ENCODE measurements at places on chromosomes 3 and 15.

DNA sequence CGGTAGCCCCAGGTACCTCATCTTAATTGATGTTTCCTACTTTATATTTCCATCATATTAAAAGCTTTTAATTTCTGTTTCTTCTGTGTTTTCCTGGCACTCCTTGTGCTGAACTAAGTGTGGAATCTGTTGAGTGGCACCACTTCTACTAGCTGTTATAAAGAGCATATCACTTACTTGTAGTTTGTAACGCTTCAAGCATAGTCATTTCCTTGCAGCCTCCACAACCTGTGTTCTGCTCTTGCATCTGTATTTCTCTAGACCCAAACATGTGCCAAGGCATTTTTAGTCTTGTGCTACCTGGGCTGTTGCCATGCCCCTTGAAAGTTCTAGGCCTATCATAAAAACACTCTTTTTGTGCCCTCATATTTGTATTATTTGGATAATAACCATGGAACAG is 16.0 kb downstream of the ZNF654 start:
- no peak for DNase-seq

- no peak for DNase-seq
Observed at GRCh38 chr3:38600551-38600950, 48.9 kb downstream of the SCN5A start.

DNA sequence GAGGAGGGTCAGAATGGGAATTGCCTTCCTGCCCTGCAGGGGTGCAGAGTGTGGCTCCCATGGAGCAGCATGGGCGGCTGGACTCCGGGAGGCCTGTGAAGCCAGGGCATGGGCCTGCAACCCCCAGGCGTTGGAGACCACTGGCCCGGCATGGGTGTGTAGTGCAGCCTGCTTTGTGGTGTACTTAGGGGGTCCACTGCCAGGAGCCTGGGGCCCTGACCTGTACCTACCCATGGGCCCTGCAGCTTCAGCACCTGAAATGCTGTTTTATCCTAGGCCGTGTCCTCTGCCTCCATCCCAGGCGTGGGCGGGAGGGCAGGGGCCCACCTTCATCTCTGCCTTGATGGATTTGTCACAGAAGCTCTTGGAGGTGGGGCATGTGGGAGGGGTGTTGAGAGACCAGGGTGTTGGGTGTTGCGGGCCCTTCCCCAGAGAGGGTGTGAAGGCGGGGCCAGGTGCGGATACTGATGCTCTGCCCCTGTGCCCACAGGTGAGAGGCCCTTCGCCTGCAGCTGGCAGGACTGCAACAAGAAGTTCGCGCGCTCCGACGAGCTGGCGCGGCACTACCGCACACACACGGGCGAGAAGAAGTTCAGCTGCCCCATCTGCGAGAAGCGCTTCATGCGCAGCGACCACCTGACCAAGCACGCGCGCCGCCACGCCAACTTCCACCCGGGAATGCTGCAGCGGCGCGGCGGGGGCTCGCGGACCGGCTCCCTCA is 45.0 kb downstream of the KLF13 start:
- DNase-seq, result no peak

GRCh38 chr3:31934866-31935265 is 46.2 kb downstream of the OSBPL10 start:
- DNase-seq, result no peak

GRCh38 chr15:90547540-90547939 is 17.8 kb downstream of the CRTC3 start:
- no peak for DNase-seq

GRCh38 chr3:152050903-152051302 is 177.5 kb downstream of the SUCNR1 start:
- no peak for DNase-seq

DNA sequence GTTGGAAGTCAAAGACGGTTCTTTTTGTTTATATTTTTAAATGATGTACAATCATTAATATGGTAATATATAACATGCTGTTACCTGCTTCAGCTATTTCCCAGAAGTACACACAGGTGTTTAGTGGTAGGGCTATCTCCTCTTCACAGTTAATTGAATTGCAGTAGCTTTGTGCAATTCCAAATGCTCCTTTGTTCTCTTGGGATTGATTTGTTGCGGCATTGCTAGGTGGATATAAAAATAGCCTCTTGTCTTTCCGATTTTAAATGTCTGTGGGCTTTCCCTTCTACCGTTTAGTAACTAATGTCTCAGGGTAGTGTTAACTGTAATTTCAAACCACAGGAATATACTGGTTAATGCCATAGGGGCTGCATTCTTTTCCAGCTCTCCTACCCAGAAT is 307.6 kb upstream of the SLITRK3 start:
- no peak for DNase-seq

DNA sequence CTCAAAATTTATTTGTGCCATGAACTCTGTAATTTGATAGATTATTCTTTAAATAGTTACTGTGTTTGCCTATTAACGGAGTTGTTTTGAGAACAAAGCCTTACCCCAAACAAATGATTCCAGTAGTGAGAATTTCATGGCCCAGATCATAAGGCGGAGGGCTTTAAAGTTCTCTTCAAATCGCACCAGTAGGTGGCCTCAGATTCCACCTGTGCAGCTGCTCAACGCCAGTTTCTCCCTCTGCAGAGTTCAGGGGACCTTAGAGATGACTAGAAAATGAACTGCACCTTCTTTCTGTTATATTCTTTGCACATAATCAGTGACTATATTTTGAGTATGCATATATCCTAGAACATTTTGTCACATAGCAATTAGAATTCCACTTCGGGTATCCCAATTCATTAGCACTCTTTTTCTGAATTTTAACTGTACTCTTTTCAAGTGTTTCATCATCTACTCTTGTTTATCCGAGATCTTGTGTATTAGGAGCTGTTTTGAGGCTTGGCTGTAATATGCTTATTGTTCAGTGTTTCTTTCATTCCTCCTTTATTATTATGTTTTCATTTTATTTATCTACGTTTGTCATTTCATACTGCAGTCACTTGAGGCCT is 232.6 kb upstream of the CHRM5 start:
- peak; percentile 3 for DNase-seq

GRCh38 chr3:57397175-57398026 is 104.9 kb upstream of the ASB14 start:
- peak; percentile 71 for DNase-seq

DNA sequence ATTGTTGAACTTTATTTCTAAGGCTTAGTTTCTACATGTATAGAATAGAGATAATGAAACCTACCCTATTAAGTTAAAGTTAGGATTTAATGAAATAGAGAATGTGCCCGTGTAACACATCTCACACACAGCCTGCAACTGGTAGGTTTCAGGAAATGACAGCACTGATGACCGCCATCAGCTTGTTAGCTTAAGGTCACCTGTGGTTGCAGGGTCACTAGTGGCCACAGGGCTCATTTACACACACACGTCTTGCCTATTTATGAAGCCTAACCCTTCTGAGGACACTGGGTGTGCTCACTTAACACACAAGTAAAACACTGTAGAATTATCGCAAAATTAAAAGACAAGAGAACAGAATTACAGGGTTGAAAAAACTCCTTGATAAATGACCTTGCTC is 20.1 kb downstream of the CHRM5 start:
- no peak for DNase-seq

GRCh38 chr3:160379628-160380214 is 19.3 kb downstream of the IFT80 start:
- DNase-seq, result no peak

GRCh38 chr3:147903026-147903425 is 493.9 kb downstream of the ZIC1 start:
- DNase-seq, result no peak

DNA sequence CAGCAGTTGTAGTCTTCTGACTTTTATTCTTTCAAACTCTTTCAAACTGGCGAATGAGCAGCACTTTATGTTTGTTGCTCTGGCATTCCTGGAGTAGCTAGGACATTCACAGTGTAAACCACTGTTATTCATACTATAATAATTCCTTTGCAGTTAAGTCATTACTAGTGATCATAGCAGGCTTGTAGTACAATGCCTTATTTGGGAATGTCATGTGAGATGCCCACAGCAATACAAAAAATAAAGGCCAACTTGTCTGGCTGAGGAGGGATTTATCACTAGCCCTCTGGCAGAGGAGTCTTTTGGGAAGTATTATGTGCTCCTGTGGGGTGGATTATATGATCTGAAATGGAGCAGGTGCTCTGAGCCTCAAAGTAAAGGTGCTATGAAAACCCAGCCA is 197.2 kb downstream of the VGLL3 start:
- DNase-seq, result no peak

DNA sequence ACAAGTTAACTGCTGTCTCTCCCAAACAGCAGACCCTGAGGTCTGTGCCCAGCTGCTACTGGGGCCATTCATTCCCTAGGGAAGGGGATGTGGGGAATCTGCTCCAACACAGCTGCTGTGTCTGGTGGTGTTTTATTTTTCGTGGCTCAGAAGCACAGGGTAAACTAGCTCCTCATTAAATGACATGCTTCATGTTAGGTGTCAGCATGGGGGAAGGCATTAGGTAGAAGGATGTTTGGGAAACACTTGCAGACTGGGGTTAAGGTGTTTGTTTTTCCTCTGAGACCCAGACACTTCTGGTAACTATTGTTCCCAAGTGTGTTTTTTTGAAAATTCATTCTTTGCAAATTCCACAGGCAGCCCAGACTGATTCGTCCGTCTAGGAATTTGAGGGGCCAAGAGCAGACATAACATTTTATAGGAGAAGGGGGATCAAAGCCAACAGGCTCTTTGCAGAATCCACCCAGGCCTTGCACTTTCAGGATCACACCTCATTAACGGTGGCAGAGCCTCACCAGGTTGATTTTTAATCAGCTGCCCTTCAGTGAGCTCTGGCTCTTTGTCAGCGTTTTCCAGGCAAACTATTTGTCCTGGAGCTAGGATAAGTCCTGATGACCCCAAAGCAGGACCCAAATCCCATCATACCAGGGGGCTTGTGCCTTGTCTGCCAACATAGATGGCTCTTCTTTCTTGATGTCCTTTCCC is 65.4 kb upstream of the ITGA11 start:
- DNase-seq, result no peak

DNA sequence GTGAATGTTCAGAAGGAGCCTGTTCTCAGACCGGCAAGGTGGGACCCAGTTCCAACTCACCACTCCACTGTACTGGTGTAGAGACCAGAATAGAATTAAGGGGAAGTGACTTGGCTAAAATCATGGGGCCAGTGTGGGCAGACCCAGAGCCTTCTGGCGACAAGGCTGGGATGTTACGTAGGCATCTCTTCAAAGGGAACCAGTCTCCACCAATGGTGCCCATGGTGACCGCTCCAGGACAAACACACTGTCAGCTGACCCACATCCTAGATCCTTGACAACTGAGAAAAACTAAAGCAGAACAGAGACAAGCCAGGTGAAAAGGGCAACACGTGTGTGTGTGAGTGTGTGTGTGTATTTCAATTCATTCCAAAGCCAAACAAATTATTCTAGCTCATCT is 321.7 kb upstream of the FRG2C start:
- no peak for DNase-seq
